ENCODE measurements at places on chromosomes 7 and 10.
A peak's percentile ranks its signal among the peaks of the same experiment; 100 is the strongest.

DNA sequence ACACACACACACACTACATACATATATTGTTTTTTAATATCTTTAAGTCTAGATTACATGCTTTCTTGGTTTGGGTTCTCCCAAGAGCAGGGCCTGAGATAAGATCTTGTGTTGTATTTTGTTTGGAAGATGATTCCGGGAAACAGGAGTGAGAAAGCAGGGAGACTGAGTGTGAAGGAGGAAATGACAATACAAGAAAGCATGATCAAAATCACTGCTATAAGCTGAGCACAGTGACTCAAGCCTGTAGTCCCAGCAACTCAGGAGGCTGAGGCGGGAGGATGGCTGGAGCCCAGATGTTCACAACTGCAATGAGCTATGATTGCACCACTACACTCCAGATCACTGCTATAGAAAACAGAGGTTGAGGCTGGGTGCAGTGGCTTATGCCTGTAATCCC, 267.6 kb downstream of the SKIDA1 start:
- DNase-seq: no peak

DNA sequence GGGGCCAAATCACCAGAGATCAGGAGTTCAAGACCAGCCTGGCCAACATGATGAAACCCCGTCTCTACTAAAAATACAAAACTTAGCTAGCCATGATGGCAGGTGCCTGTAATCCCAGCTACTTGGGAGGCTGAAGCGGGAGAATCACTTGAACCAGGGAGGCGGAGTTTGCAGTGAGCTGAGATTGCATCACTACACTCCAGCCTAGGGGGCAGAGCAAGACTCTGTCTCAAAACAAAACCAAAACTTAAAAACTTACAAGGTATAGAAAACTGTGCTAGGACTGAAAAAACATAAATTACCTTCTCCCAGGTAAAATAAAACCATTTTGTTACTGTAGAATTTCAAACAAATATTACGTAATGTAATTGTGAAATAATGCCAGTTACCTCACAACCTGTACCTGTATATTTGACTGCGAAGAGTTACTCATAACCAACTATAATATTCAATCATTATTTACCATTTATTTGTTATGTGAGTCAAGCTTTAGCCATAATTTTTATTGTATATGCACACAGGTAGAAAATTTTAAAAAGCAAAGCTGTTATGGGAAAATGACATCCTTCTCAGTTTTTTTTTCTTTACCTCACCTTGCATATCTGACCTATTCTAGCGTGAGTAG, 180.9 kb downstream of the SEMA3A start:
- DNase-seq: no peak

DNA sequence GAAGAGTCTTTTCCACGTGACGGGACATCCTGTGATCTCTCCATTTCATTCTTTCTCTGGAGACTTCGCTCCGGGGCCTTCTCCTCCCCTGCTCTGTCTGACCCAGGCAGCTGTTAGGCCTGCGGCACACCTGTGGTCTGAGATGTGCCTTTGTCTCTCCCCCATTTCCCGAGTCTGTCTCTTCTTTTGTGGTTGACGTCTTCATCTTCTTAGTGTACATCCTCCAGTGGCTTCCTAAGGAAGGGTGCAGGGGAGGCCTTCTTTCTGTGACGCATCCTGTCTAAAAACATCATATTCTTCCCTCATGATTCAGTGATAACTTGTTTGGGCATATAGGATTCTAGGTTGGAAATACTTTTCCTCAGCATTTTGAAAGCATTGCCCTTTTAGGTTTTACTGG, 17.2 kb upstream of the ATP6V0E2 start:
- no peak for DNase-seq

DNA sequence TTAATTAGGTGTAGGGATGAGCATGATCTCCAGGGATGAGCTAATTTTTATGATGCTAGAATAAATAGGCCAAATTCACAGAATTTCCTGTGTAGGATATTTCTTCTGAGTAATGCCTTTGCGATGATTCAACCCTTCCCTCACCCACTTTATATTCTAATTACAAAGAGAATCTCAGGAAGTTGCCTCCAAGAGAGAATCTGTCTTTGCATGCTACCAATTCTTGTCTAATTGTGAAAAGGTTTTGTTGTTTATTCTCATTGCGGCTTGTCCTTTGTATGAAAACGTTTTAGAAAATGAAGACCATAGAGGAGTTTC, 6.3 kb downstream of the C7orf57 start:
- no peak for DNase-seq

- no peak for DNase-seq
These were observed 79.6 kb upstream of the RET start for GRCh38 chr10:42997151-42997848.

- peak; percentile 85 for DNase-seq
These were observed 11.8 kb downstream of the BZW2 start for GRCh38 chr7:16657656-16658279.

- no peak for DNase-seq
These were observed 21.4 kb downstream of the DNAJB6 start for GRCh38 chr7:157358041-157358752.

DNA sequence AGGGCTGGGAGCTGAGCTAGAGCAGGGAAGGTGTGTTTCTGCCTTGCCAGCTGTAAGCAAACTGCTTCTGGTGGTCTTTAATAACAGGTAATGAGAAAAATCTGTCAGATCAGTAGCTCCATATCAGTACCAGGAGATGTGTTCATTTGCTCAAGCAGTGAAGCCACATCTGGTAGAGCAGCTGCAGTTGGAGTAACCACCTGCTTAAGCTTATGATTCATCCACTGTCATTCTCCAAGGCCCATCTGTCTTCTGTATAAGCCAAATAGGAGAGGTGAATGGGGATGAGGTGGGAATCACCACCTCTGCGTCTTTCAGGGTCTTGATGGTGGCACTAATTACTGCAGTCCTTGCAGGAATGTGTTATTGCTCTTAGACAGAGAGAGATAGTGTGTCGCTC, 18.4 kb upstream of the COBL start:
- no peak for DNase-seq

DNA sequence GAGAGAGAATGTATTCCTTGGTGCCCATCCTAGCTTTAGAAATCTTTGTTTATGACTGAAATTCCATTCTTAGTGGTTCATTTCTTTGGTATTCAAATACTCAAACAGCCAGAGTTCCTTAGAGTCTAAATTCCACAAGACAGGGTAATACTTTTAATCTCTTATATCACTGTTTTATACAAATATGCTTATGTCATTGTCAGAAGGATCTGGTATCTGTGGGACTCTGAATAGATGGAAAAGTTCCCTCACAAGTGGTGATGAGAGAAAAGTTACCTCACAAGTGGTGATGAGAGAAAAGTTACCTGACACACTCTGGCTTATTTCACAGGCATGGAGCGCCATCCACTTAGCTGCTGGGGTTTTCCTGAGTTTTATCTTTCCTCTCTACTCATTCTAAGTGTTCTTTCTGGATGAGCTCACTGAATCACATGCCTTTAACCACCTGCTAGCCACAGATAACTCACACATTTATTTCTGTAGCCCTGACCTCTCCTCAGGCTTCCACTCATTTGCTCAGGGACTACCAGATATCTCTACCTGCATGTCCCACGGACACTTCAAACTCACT, 784.0 kb downstream of the SUGCT start:
- peak; percentile 73 for DNase-seq

GRCh38 chr7:107659666-107660065, 962 bp upstream of the SLC26A4 start:
- peak; percentile 36 for DNase-seq

DNA sequence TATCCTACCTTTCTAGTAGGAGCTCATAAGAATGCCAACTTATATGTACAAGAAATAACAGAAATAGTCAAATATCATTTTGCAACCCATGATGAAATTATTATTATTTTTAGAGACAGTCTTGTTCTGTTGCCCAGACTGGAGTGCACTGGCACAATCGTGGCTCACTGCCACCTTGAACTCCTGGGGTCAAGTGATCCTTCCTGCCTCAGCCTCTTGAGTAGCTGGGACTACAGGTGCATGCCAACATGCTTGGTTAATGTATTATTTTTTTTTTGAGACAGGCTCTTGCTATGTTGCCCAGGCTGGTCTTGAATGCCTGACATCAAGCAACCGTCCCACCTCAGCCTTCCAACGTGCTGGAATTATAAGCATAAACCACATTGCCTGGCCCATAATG, 44.8 kb downstream of the TNPO3 start:
- DNase-seq: no peak

DNA sequence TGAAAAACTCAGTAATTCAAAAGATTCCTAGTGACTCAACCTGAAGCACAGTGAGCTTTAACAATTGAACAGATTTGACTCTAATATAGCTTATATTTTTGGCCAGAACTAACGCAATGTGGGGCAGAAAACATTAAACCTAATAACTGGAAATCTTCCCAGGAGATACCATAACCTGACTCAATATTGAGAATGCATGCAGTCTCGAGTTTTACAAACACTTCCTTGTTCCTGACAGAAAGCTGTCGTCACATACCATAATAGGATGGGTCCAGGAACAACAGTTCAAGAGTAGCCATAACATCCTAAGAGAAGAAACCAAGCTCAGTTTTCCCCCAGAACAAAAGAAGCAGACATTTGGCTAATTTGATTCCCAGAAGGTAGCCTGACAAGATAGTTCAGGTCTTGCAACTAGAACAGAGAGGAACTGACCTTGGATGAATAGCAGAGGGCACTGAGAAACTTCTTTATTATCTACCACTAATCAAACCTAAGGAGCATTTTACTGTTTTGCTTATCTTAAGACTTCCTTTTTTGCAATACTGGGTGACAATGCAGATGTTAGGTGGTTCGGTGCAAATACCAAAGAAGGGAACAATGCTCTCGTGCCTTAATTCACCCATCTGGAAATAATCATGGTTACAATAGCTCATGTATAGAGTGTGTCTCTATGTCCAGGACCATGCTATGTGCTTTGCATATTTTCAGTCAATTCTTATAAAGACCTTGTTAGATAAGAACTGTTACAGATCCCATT, 38.6 kb upstream of the ACSL5 start:
- DNase-seq: no peak

- DNase-seq: no peak
These were observed 21.0 kb downstream of the OR2F1 start for GRCh38 chr7:143975617-143976016.

GRCh38 chr10:122263971-122264370, 7.1 kb upstream of the BTBD16 start:
- DNase-seq: peak; percentile 78

DNA sequence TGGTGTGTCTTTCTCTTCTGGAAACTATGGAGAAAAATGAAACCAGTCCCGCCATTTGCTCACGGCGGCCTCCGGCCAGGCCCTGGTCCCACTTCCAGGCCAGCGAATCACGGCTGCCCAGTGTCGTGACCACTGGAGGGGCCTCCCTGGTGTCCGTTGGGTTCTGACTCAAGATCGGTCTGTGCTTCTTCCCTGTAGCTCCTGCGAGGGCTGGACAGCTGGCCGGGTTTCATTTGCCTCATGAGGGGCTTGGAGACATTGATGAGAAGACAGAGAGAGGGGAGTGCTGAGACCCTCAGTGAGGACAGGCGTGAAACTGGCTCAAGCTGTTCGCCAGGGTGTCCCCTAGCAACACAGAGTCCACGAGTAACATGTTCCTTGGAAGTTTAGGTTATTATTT, 108.6 kb downstream of the ADARB2 start:
- DNase-seq: no peak

DNA sequence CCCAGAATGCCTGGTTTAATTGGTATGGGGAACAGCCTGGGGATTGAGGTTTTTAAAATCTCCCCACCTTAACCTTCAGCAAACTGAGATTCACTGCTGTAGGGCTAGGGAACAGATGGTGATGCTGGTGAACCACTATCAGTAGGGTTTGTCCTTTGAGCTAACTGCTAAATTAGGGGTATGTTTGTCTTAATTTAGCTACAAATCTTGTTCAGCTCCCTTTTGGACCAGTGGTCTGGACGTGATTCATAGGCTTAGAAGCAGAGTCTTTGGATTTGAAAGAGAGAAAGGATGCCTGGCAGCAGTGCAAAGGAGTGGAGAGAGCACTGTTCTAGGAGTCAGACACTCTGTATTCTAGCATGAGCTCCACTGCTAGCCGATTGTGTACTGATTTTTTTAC, 2.8 kb downstream of the HDAC9 start:
- no peak for DNase-seq

DNA sequence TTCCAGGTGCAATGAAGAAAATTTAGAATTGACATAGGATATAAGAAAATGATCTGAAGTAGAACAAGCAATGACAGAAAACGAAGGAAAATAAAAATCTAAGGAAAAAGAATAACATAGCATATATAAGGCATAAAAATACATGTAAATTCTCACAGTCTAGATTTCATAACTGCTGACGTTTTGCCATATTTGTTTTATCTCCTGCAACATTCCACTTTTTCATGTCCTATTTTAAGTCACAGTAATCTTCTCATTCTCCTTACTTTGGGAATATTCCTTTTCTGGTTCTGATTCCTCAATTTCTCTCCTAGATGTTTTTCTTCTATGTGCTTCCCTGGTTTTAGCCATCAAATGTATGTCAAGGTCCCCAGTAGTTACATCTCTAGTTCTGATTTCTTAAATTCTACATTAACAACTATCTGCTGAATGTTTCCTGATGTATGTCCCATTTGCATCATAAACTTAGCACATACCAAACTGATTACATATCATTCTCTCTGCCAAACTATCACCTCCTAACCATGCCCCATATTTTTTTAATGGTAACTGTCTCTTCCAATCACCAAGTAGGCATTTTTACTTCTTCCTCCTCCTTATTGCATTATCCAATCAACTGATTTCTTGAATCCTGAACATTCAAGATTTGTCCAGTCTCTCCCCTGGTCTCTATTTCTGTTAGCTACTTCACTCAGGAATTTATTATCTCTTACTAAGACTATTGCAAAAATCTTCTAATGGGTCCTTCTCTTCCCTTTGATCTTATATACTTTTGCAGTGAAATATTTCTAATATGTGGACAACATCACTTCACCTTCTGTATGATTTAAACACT, 171.3 kb downstream of the DNAJC1 start:
- no peak for DNase-seq

- DNase-seq: no peak
These were observed 403.4 kb downstream of the DNAJB9 start for GRCh38 chr7:108973075-108973474.

DNA sequence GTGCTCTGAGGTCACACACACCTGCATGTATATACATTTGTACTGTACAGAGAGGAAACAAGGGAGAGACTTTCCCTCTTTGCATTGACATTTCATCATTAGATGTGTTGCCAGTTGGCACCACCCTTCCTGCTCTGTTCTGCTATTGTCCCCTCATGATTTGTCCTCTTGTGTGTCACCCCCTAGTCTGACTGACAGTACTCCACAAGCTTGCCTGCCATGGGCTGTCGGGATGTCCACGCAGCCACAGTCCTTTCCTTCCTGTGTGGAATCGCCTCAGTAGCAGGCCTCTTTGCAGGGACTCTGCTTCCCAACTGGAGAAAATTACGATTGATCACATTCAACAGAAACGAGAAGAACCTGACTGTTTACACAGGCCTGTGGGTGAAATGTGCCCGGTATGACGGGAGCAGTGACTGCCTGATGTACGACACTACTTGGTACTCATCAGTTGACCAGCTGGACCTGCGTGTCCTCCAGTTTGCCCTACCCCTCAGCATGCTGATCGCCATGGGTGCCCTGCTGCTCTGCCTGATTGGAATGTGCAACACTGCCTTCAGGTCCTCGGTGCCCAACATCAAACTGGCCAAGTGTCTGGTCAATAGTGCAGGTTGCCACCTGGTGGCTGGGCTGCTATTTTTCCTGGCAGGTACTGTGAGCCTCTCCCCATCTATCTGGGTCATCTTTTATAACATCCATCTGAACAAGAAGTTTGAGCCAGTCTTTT, 9.4 kb downstream of the CLDN12 start:
- DNase-seq: no peak

All from AG04450 (cell line).